ENCODE measurements at places on chromosomes 5 and 9.
A peak's percentile ranks its signal among the peaks of the same experiment; 100 is the strongest.

DNA sequence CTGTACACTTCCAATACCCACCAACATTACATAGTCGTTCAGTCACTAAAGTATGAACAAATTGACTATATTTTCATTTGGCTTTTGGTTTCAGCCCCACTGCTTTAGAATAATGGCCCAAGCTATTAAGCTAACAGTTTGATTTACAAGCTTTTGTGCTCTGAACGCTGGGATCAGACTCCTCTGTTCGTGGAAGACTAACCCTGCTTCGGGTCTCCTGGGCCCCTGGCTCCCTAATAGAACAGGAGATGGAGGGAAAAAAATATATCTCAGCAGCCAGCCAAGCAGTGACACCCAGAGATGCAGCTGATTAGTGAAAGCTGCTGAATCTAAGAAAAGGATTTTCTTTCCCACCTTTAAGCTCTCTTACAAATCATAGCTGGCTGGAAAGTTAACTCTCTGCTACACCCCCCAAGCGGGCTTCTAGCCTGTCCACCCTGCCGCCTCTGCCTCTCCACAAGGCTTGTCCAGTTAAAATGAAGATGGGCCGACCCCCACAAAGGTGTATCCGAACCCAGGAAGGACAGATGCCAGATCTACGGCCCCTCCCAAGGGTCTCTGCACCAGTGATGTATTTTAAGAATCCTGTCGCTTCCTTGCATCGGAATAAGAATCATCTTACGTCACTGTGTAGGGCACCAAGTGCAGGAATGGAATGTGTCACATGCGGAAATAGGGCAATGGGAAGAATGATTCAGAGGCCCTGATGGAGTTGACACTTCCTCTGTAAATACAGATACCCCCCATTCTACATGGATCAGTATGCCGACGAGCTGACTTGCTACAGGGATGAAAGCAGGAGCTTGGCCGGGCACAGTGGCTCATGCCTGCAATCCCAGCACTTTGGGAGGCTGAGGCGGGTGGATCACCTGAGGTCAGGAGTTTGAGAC, 33.4 kb upstream of the BARHL1 start:
- no peak for DNase-seq

- DNase-seq = no peak
These were observed 880.6 kb upstream of the DMAC1 start for GRCh38 chr9:8680157-8680556.

- DNase-seq = peak; percentile 77
These were observed 188.0 kb upstream of the KLF9 start for GRCh38 chr9:70602321-70603019.

- no peak for DNase-seq
These were observed 13.5 kb downstream of the IL12B start for GRCh38 chr5:159316519-159317383.

DNA sequence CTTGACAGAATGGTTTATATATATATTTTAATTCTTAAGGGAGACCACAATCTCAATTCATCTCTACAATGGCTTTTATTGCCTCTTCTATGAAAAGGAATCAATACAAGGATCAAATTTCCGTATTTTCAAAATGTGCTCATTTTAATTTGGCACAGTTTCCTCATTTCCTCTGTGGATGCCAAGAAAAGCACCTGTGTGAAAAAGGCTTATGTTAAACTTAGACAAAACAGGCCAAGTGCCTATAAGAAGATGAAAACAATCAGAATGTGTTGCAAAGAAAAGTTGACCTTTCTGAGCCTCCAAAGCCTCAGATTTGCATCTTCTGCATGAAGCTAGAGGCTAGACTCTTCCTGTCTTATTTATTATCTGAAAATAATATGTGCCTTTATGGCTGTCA, 173.7 kb upstream of the SLC12A2 start:
- no peak for DNase-seq

DNA sequence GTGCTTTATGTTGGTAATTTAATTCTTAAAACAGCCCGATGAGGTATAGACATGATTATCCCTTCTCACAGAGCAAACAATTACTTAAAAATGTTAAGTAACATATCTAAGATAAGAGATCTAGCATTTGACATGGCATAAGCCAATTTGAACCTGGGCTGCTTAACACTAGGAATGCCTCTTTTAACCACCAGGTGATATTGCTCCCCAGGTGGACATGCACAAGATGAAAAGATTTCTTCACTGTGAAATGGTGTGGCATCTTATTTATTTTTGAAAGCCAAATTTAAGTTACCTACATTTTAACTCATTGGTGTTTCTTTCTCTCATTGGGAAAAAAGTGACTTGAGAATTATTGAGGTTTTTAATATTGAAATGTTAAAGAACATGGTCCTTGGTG, 15.8 kb upstream of the LRRC70 start:
- no peak for DNase-seq

GRCh38 chr5:157259699-157260098, 6.2 kb upstream of the CYFIP2 start:
- no peak for DNase-seq

GRCh38 chr9:128065907-128066712, 1.0 kb downstream of the NAIF1 start:
- no peak for DNase-seq

GRCh38 chr5:43073597-43074546, 33.8 kb upstream of the ANXA2R start:
- DNase-seq = no peak

DNA sequence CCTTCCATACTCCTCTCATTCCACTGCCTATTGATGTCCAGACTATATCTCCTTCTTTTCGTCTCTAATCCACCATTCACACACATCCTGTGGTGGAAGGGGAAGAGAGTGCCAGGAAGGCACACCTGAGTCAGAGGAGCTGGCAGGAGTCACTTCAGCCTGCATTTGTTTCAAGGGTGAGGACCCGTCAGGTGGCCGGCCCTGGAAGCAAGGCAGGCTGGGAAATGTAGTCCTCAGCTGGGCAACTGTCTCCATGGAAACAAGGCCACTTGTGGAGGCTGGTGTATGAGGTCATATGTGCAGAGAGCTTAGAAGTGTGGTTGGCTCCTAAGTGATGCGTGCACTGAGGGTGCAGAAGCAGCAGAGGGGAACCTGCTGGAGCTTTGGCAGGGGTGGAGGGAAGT, 278.4 kb downstream of the NSG2 start:
- DNase-seq = no peak

DNA sequence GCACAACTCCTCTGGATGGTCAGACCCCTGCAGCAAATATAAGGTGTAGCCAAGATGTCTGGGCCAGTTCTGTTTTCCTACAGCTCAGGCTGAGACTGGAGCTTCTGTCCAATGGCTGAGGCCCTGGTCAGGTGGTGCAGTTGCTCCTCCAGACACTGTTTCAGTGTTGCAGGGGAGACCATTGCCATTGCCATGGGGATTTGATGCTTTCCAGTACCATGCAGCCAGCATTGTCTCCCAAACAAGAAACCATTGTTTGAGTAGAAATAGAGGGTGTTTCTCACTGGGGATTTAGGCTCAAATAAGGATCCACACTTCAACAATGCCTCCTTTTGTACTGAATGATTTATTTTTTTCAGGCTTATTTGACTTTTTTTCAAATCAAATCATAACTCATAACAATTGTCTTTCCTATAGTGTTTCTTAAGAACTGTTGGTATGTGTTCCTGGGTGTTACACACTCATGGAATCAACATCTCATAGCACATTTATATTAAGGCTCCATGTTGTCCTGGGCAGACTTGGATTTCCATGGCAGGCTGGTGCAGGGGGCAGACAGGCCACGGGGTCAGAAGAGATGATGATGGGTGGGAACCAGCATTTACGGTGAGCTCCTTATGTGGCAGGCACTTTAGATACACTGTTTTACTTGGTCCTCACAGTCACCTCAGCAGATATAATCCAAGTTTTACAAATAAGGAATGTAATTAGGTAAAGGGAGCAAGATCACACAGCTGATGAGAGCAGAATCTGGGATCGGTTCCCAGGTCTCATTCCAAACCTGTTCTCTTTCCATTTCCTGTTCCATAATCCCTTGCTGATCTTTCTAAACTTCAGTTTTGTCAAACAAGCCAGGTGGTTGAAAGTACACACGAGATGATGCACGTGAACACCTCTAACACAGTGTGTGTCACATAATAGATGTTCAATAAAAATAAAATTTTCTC, 95.9 kb upstream of the GNAQ start:
- no peak for DNase-seq

DNA sequence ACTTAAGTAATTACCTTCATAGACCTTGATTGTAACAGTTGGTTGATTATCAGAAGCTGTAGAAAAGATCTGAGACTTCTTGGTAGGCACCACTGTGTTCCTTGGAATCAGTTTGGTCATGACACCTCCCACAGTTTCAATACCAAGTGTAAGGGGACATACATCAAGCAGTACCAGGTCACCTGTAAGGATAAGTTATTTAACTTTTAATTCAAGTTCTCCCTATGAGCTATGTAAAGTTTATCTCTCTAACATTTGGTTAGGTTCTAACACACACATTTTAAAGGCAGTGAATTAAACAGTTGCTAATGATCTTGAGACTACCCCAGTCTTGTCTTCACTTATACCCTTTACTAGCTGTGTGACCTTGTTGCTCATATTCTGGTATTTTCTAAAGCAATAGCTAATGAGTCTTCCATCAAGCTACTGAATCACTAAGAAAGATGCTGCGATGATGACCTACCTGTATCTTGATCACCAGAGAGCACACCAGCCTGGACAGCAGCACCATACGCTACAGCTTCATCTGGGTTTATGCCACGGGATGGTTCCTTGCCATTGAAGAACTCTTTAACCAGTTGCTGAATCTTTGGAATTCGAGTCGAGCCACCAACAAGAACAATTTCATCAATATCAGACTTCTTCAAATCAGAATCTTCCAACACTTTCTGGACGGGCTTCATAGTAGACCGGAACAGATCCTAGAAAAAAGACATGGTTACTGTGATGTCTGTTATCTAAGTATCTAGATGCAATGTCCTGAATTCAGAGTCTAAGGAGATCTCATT, 2.8 kb downstream of the HSPA5 start:
- DNase-seq = no peak

DNA sequence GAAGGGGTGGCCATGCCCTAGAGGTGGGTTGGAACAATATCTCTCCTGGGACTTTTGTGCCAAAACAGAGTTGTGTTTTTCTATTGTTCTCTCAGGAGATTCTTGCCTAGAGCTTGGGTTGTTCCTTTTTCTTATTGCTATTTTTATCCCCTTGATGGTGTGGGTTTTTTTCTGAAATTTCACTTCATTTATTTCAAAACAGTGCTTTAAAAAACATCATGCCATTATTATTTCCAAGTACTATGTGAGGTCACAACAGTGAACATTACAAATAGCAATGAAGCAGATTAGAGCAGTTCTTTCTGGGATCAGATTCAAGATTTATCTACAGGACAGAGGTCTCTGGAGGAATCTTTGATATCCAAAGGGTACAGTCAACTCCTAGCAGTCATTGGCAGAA, 76.6 kb downstream of the ACTBL2 start:
- DNase-seq = no peak

GRCh38 chr5:98865690-98866089, 63.1 kb downstream of the CHD1 start:
- no peak for DNase-seq

- DNase-seq = no peak
These were observed 17.1 kb upstream of the FAM81B start for GRCh38 chr5:95374061-95374460.

- DNase-seq = no peak
These were observed 356.7 kb downstream of the PDE4D start for GRCh38 chr5:59536875-59537274.

GRCh38 chr5:135105105-135105484, 71.1 kb upstream of the PITX1 start:
- DNase-seq = no peak

DNA sequence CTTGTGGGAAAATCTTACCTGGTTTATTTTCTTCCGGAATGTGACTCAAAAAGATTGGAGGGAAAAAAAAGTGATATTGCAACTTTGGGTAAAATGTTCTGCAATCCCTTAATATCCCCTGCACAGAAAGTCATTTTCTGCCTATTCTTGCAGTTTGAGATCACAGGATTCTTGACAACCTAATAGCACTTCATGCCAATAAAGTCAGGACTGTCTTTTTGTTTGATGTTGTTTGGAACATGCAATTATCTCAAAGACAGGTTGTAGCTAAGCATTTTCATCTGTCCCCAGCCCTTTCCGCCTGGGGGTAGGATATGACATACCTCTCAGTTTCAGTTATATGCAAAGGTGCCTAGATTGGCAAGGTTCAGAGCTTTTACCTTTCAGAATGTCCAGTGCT, 63.9 kb downstream of the ALDH1A1 start:
- DNase-seq = no peak

- no peak for DNase-seq
These were observed 19.7 kb upstream of the GDA start for GRCh38 chr9:72129271-72130156.

- DNase-seq = peak; percentile 100
These were observed 631 bp upstream of the C9orf72 start for GRCh38 chr9:27573634-27574590.

DNA sequence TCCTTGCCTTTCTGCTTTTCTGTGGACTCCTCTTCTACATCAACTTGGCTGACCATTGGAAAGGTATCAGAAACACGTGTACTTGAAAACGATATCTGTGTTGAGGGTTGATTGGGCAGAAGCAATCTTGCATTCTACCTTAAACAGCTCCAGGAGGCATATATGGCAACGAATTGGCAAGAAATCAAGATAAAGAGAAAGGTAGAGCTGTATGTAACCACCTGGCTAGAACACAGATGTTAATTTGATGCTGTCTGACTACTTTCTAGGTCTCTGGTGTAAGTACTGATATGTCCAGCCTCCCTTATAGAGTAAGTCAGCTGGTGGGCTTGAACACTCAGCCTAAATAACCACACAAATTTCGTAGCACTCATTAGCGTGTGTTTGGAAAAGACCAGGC, 1.3 kb downstream of the MAN1B1 start:
- no peak for DNase-seq

- DNase-seq = no peak
These were observed 3.1 kb upstream of the VAV2 start for GRCh38 chr9:133995012-133995896.

DNA sequence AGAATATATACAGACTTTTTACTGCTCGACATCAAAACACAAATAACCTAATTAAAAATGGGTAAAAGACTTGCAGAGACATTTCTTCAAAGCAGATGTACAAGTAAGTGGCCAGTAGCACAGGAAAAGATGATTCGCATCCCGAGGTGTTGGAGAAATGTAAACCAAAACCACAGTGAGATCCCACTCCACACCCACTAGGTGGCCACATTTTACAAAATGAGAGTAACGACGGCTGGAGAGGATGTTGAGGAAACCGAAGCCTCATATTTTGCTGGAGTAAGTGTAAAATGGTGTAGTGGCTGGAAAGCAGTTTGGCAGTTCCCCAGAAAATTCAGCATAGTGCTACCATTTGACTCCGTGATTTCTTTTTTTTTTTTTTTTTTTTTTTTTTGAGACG, 21.3 kb upstream of the GBGT1 start:
- no peak for DNase-seq

- DNase-seq = no peak
These were observed 9.2 kb upstream of the ERAP1 start for GRCh38 chr5:96816991-96817390.

GRCh38 chr5:14343376-14343775, 200.2 kb downstream of the TRIO start:
- DNase-seq = no peak

Data from right atrium auricular region (tissue), 2 donors.